Smooth muscle cell of bladder (primary cell): ENCODE measurements at places on chromosomes 3 and 15. TPM values are rescaled to one million over a fixed set of nuclear protein-coding genes. Genes with fewer than 3 reads are reported as not detected.

BCL2A1 gene
- total RNA-seq = 2.7 and 9.3 TPM in 2 replicates

GMNC gene
- total RNA-seq = not detected in 2 replicates

ADGRG7 gene
- total RNA-seq = not detected in 2 replicates

SCAANT1 gene
- total RNA-seq = not detected in 2 replicates

SERPINI2 gene
- total RNA-seq = not detected in 2 replicates

EIF4E3 gene
- total RNA-seq = 0.71 and 1.1 TPM in 2 replicates

CEP19 gene
- 4.3 TPM in 2 replicates for total RNA-seq

IL17RD gene
- total RNA-seq = 1.1 and 2.0 TPM in 2 replicates

CD200R1 gene
- total RNA-seq = under 0.01 TPM in 1 of 2 replicates, not detected in the other

MUC20 gene
- total RNA-seq = 0.57 and 0.74 TPM in 2 replicates

BFSP2 gene
- not detected in 2 replicates for total RNA-seq

PCYT1A gene
- 64.6 and 76.5 TPM in 2 replicates for total RNA-seq

CCR3 gene
- total RNA-seq = 0.09 TPM in 1 of 2 replicates, not detected in the other

TNFSF10 gene
- 3.0 and 5.4 TPM in 2 replicates for total RNA-seq

IQCF5 gene
- not detected in 2 replicates for total RNA-seq

CCDC39 gene
- not detected in 2 replicates for total RNA-seq

GRAMD2A gene
- 0.14 and 0.55 TPM in 2 replicates for total RNA-seq

CHRM5 gene
- under 0.01 TPM in 2 replicates for total RNA-seq

MED12L gene
- 0.14 and 0.28 TPM in 2 replicates for total RNA-seq

NANOGP8 gene
- 0.14 TPM in 1 of 2 replicates, not detected in the other for total RNA-seq

CMTM8 gene
- total RNA-seq = not detected in 2 replicates

GOLGA8J gene
- total RNA-seq = not detected in 2 replicates

SI gene
- total RNA-seq = not detected in 2 replicates

CYP1A1 gene
- total RNA-seq = 0.09 and 0.71 TPM in 2 replicates

SLC15A2 gene
- 0.14 and 0.37 TPM in 2 replicates for total RNA-seq

C2CD4B gene
- 0.28 TPM in 1 of 2 replicates, not detected in the other for total RNA-seq

ARRDC4 gene
- total RNA-seq = 9.2 and 12.2 TPM in 2 replicates

ZNF80 gene
- total RNA-seq = not detected in 2 replicates

PAQR5 gene
- 9.6 and 21.9 TPM in 2 replicates for total RNA-seq

TRPM1 gene
- not detected in 2 replicates for total RNA-seq

KLHL40 gene
- not detected in 2 replicates for total RNA-seq

TIPARP gene
- total RNA-seq = 36.1 and 37.0 TPM in 2 replicates

FSTL1 gene
- 887 and 1,090 TPM in 2 replicates for total RNA-seq

CFAP100 gene
- total RNA-seq = not detected in 2 replicates

GOLGA8T gene
- total RNA-seq = 0.14 TPM in 1 of 2 replicates, not detected in the other

ADAMTS17 gene
- under 0.01 and 0.09 TPM in 2 replicates for total RNA-seq

CCDC13 gene
- total RNA-seq = 0.74 and 1.1 TPM in 2 replicates

ACKR4 gene
- total RNA-seq = 1.4 and 2.0 TPM in 2 replicates

SLC38A3 gene
- total RNA-seq = not detected in 2 replicates

PRRT3 gene
- total RNA-seq = 1.6 and 2.1 TPM in 2 replicates

FEZF2 gene
- total RNA-seq = not detected in 2 replicates

FLNB gene
- 188 and 189 TPM in 2 replicates for total RNA-seq

GUCA1C gene
- not detected in 2 replicates for total RNA-seq

NMNAT3 gene
- 0.28 and 0.74 TPM in 2 replicates for total RNA-seq

MTFMT gene
- total RNA-seq = 15.3 and 17.4 TPM in 2 replicates

MYL3 gene
- not detected in 2 replicates for total RNA-seq
